Stomach (tissue), 19 donors: ENCODE measurements at places on chromosomes 3 and 15.

DNA sequence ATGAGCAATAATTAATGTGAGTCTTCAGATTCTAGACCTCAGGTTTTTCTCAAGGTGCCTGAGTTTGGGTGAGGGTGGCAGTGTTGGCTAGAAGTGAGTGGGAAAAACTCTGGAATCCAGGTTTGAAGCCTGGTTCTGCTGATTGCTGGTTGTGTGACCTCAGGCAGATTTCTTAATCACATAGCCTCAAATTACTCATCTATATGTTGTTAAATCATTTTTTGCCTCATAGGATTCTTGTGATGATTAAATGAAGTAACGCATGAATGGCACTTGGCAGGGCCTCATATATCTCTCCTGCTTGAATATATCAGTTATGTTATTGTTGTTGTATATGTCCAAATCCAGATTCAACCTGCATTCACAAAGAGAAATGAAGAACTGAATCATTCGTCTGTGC, 60.5 kb downstream of the NR2F2 start:
- H3K4me1 ChIP-seq: peaks cover 15% of the 10 kb centered on the region
- no peak overlapping the region for H3K4me3 ChIP-seq
- H3K27me3 ChIP-seq: no peaks in the 10 kb centered on the region
- DNase-seq: no peak
- peak overlapping the region; percentile 24 for H3K27ac ChIP-seq

DNA sequence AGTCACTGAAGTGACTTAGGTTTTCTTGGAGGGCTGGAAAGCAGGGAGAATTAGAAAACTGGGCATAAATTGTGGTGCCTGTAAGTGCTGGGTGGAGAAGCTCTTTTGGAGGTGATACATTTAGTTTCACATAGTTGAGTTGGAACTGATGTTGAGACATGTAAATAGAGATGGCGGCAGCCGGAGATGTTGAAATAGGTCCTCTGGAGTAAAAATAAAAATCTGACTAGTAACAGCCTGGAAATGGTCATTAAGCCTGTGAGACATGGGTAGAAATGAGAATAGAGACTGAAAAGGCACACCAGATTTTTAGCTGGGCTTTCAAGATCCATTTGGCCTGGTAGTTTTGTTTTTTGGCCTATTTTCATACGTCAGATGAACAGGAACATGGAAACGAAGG, 2.9 kb upstream of the NIT2 start:
- H3K4me3 ChIP-seq: no peak overlapping the region
- peaks cover 22% of the 10 kb centered on the region for H3K4me1 ChIP-seq
- no peak overlapping the region for H3K27ac ChIP-seq
- DNase-seq: no peak
- no peaks in the 10 kb centered on the region for H3K27me3 ChIP-seq
- H3K36me3 ChIP-seq: no peaks in the 10 kb centered on the region

GRCh38 chr15:48681353-48681752, 35.8 kb upstream of the FBN1 start:
- H3K27me3 ChIP-seq: no peaks in the 10 kb centered on the region
- H3K27ac ChIP-seq: no peak overlapping the region
- no peak overlapping the region for H3K4me3 ChIP-seq
- H3K4me1 ChIP-seq: no peaks in the 10 kb centered on the region

DNA sequence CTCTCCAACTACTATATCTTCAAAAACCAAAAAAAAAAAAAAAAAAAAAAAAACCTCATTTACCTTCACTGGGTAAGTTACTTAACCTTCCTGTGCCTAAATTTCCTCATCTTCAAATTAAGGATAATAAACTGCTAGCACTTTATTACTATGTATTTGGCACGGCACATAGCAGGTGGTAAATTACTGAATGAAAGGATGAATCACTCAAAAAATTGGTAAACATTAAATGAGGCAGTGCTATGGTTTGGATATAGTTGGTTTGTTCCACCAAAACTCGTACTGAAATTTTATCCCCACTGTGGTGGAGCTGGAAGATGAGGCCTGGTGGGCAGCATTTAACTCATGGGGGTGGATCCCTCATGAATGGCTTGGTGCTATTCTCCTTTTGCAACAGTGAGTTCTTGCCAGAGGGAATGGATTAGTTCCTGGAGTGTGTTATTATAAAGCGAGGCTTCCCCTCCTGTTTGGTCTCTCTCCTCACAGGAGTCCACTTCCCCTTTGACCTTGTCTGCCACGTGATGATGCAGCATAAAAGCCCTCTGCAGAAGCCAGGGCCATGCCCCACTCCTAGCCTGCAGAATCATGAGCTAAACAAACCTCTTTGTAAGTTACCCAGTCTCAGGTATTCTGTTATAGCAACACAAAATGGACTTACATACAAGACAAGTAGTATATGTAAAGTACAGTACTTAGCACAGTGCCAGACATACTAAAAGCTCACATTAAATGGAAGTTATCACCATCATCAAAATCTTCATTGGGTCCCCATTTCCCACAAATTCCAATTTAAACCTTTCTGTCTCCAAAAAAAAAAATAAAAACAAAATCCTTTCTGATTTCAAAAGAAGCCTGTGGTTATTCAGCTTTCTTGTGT, 20.6 kb downstream of the DCUN1D1 start:
- H3K27me3 ChIP-seq: no peaks in the 10 kb centered on the region
- H3K27ac ChIP-seq: no peak overlapping the region
- no peaks in the 10 kb centered on the region for H3K4me1 ChIP-seq
- H3K36me3 ChIP-seq: peaks cover 47% of the 10 kb centered on the region
- DNase-seq: no peak

DNA sequence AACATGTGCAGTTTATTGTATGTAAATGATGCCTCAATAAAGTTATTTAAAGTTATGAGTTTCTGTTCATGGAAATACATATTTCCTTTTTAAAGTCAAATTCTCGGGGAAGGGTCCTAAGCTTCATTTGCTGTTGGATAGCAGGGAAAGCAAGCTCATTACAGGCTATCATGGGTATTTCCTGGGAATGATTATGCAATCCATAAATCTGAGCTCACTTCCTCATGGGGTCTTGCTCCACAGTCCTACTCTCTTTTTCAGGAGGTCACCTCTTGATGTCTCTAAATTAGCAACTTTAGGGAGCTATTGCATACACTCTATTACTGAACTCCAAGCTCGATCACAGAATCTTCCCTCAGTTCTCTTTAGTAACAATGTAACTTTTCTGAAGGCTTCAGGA, 69.9 kb upstream of the TP63 start:
- H3K4me3 ChIP-seq: no peak overlapping the region
- no peaks in the 10 kb centered on the region for H3K27me3 ChIP-seq
- H3K27ac ChIP-seq: no peak overlapping the region
- no peak for DNase-seq
- no peaks in the 10 kb centered on the region for H3K36me3 ChIP-seq

- peaks cover 20% of the 10 kb centered on the region for H3K27me3 ChIP-seq
- H3K4me3 ChIP-seq: no peak overlapping the region
- peaks cover 7% of the 10 kb centered on the region for H3K4me1 ChIP-seq
- H3K27ac ChIP-seq: no peak overlapping the region
- no peaks in the 10 kb centered on the region for H3K36me3 ChIP-seq
- DNase-seq: no peak
These were observed 140.2 kb downstream of the TPRA1 start for GRCh38 chr3:127450331-127450730.

DNA sequence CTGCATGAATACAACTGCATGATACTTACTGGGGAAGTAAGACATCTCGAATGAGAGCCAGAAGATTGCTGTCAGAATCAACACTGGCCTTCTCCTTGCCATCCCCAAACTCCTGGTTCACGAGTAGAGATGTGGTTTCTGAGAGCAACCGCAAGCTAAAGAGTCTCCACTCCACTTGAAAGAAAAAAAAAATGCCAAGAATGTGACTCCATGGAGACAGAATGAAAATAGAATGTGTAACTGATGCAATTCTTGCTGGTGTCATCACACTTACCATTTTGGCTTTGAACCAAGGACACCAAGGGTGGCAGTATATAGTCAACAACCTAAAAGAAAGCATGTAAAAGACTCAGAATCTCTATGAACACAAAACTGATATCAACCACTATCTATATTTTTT, 280.4 kb downstream of the ULK4 start:
- peaks cover 7% of the 10 kb centered on the region for H3K4me1 ChIP-seq
- no peak for DNase-seq
- H3K36me3 ChIP-seq: no peaks in the 10 kb centered on the region
- H3K27ac ChIP-seq: no peak overlapping the region
- H3K27me3 ChIP-seq: no peaks in the 10 kb centered on the region

DNA sequence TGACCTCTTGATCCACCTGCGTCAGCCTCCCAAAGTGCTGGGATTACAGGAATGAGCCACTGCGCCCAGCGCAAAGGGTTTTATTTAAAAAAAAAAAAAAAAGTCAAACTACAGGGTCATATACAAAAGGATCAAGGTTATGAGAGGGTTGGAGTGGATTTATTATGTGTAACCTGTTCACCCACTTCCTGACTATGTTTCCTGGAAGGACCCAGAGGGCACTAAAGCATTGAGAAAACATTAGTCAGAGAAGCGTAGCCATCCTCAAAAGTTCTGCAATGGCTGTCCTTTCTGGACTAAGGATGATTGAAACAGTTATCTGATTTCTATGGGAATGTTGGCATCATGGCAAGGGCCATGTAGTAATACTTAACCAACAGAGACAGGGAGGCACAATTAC, 7.3 kb upstream of the SCAPER start:
- no peaks in the 10 kb centered on the region for H3K27me3 ChIP-seq
- H3K36me3 ChIP-seq: no peaks in the 10 kb centered on the region
- no peak overlapping the region for H3K27ac ChIP-seq
- no peak overlapping the region for H3K4me3 ChIP-seq
